ENCODE measurements at places on chromosomes 5 and 9.
A peak's percentile ranks its signal among the peaks of the same experiment; 100 is the strongest.

DNA sequence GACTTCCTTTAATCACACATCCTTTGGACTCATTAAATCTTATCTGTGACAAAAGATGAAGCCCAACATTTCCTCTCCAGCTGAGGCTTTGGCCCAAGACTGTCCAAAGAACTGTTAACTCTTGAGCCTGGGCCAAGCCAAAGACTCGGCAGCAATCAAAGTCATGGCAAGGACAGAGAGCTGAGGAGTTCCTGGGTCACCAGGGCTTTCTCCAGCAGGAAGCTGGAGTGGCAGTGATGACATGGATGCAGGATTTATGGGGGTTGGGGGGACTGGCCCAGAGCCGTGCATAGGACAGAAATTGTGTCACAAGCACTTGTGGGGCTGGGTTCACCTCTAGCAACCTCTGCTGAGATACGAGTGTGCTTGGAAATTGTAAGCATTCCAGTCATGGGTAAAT is 440.3 kb downstream of the PLK2 start:
- DNase-seq, result no peak

- DNase-seq, result no peak
These were observed 20.3 kb downstream of the ANXA2R start for GRCh38 chr5:43019614-43020398.

DNA sequence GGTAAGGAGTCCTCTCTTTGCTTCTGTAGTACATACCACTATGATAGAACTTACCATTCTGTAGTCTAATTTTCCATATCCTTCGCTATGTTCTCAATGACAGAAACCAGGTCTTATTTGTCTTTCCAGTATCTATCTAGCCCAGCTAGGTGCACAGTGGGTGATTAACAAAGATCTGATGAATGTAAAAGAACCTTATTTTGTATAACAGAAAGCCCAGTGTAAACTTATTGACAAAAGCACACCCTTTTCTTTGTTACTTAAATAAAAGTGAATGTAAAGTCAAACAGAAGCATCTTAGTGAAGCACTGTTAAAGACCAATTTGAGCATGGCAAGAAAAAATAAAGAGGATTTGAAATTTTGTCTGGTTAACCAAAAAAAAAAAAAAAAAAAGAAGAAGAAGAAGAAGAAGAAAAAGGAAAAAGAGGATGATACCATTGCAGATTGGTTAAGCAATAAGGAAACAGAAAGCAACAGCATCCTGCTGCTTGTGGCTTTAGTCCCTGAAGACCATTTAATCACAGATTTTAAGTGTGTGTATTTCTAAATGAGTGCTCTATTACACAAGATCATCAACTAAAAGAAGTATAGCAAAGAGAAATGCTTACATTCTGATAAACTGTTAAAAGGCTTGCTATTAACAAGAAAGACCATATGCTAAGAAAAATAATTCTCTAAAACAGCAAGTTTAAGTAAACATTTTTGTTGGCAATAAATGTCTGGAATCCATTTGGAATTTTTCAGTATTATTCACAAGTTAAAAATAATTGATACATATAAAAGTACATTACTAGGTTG is 21.2 kb downstream of the MEGF9 start:
- DNase-seq, result peak; percentile 56

- DNase-seq, result no peak
These were observed 188.5 kb downstream of the PAPPA start for GRCh38 chr9:116342061-116342460.

DNA sequence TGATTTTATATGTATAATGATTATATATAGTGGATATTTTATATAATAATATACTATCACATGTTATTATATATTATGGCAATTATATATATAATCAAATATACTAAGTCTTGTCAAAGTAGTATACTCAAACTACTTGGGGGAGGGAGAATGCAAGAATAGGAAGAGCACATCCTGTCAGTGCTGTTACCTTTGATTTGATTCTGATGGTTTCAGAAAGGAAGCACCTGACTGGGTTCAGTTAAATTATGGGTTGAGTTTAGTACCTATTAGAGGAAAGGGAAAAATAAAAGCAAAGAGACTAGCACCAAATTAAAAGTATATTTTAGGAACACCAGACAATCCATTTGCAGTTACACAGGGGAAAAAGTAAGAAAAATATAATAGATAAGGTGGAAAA is 107.6 kb downstream of the GRIA1 start:
- no peak for DNase-seq

- no peak for DNase-seq
These were observed 67.7 kb downstream of the SYK start for GRCh38 chr9:90869361-90869760.

DNA sequence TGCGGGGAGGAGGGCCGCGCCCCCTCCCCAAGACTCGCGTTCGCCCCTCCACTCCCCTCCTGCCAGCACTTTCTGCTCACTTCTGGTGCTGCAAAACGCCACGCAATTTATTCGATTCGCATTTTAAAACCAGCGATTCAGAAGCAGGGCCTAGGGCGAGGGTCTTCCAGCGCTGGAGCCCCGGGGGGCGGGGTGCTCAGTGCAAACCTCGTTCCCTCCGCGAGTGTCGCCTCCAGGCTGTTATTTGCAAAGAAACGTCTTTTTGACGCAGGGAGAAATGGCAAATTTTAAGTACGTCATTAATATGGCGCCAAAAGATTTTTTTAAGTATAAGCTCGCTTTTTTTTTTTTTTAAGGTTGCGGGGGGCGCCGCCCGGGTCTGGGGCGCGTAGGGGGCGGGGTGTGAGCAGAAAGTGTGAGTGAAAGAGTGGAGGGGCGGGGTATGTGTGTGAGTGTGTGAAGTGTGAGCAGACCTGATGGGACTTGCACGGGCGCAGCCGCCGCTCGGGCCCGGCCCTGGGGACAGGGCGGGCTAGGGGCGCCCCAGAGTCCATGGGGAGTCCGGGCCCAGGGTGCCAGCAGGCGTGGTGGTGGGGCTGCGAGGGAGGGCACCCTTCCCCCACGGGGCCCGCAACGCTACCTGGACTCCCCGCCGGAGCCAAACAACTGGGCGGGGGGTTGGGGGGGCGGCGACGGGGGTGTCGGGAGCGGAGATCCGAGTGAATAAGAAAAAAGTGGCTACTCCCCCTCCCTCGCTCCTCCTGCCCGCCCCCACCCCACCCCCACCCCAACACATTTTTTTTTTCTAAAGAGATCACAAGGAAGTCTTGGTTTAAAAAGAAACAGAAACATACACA is at the start of gene JADE2:
Gene JADE2, plus strand, starts transcription at position 845 of the 857 bp plus-strand sequence. CDS start 10,188 bp downstream, outside the sequence.
- DNase-seq, result no peak

DNA sequence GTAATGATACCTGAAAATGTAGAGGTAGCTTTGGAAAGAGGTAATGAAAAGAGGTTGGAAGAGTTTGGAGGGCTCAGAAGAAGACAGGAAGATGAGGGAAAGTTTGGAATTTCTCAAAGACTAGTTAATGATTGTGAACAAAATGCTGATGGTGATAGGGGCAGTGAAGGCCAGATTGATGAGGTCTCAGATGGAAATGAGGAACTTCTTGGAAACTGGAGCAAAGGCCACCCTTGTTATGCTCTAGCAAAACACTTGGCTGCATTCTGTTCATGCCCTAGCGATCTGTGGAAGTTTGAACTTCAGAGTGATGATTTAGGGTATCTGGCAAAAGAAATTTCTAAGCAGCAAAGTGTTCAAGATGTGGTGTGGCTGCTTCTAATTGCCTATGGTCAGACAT is 161.2 kb upstream of the SPEF2 start:
- DNase-seq, result no peak

GRCh38 chr9:8732367-8733075 is 932.9 kb upstream of the DMAC1 start:
- DNase-seq, result no peak

GRCh38 chr9:91411096-91411771 is 12.4 kb downstream of the NFIL3 start:
- no peak for DNase-seq

DNA sequence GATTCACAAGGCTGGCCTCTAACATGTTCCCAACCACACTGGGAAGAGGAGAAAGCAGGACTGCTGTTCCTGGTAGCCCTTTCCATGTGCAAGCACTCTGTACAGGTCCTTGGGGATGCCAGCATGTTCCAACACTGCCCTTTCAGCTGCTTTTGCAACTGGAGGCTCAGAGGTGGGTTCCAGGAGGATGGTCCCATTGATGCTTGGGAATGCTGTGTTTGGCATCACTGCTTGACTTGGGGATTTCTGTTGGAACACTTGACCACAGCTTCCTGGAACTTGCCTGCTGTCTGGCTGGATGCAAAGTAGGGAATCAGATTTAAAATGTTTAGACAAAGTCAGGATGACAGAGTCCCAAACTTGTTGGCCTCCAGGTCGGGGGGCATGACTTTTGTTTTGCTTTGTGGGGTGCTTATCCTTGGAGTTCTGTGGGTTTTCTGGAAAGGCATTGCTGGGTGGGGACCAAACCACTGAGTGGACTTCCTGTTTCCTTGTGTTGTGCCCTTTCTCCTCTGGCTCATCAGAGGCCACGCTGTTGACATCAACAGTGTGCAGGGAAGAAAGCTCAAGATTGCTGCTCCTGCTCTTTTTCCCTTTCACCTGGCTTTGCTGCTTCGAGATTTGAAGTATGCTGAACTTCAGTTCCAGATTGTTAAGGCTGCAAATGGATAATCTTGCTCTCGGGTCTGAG is 148.5 kb upstream of the RPS23 start:
- DNase-seq, result no peak

GRCh38 chr5:32542216-32543059 is 42.9 kb upstream of the SUB1 start:
- DNase-seq, result no peak

- no peak for DNase-seq
These were observed 4.3 kb upstream of the DHFR start for GRCh38 chr5:80659106-80659505.

DNA sequence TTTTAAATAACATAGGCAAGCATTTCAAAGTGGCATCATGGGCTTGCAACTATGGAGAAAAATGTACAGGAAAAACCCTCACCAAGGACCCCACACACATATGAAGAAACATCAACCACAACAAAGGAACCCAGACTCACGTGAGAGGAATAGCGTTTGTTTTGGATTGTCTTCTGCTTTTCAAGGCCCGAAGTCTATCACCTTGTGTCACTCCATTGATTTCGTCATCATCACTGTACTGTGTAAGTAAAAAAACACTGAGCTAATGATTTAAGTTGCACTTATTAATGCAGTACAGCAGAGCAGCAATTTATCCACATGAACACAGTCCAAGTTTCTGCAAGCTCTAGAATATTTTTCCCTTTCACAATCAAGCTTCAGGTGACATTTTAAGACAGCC is 72.4 kb downstream of the HABP4 start:
- no peak for DNase-seq

GRCh38 chr5:135318037-135318436 is 81.0 kb downstream of the MACROH2A1 start:
- DNase-seq, result no peak

DNA sequence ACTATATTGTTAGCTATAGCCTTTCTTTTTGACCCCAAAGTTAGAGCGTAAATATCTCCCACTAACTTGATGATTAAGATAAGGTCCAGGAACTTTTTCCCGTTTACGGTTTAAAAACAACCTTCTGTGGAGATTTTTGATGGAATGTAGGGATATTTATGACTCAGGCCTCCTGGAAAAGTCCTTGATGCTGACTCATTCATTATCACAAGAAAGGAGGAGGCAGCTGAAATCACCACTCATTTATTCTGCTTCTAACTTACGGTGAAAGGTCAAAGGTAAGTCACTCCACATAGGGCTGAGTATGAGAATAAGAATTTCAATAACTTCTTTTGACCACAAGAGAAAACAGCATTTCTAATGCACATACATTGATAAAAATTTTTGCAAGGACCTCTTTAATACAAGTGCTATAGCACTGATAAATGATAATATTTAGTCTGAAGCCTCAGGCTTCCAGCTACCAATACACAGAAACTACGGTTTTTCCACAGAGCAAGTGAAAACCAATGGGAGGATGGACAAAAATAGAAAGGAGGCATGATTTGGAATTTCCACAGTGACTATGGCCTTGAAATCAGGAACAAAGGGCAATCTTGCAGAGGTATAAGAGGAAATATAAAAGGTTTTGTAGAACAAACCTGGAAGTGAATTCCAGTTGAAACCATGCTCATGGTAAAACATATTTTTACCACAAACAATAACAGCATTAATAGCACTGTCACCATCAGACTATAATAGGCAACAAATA is 146.5 kb downstream of the PPP2R2B start:
- peak; percentile 53 for DNase-seq

DNA sequence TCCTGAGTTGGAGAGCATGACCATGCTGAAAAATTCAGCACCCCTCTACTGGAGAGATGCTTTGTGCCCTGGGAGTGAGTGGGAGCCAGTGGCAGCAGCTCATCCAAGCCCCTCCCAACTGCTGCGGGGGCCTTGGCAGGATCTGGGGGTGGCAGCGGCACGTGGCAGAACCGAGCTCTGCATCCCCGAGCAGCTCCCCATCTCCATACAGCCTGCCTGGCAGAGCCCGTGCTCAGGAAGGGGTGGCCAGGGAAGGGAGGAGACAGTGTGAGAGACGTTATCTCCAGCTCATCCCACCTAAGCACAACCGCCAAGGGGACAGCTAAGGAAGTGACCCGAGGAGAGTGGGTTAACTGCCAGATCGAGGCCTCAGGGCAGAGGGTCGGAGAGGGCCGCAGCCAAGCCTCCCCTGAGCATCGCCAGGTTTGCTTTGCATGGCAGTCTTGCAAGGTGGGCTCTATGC is 17.2 kb upstream of the DPM2 start:
- DNase-seq, result no peak

GRCh38 chr9:70259512-70259802 is 679 bp downstream of the SMC5 start:
- no peak for DNase-seq

GRCh38 chr5:140966293-140967225 is at the start of gene PCDHAC2:
Gene PCDHAC2, plus strand, starts transcription at chr5:140966476. Its CDS starts 291 bp downstream, at chr5:140966767.
- DNase-seq, result no peak

DNA sequence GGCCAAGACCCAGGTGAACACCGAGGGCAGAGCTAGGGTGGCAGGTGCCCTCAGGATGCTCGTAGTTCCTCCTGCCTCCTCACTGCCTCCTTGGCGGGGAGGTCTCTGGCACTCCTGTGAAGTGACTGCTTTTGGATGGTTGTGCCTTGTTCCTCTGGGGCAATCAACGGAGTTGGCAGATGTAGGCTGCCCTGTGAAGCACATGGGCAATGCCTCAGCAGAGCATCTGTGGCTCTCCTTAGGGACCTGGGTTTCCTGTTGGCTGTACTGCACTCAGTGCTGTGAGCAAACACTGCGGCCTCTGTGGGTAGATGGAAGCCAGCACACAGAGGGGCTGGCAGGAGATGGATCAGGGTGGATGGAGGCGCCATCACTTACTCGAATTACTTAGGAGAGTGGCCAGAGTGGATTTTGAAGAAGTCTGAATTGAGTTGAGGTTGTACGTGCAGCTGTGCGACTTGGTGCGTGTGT is 71.4 kb upstream of the COL5A1 start:
- DNase-seq, result no peak

- DNase-seq, result no peak
These were observed 5.4 kb upstream of the ALDH1B1 start for GRCh38 chr9:38387066-38387465.

- DNase-seq, result no peak
These were observed 172.0 kb downstream of the NSG2 start for GRCh38 chr5:174217527-174217926.

DNA sequence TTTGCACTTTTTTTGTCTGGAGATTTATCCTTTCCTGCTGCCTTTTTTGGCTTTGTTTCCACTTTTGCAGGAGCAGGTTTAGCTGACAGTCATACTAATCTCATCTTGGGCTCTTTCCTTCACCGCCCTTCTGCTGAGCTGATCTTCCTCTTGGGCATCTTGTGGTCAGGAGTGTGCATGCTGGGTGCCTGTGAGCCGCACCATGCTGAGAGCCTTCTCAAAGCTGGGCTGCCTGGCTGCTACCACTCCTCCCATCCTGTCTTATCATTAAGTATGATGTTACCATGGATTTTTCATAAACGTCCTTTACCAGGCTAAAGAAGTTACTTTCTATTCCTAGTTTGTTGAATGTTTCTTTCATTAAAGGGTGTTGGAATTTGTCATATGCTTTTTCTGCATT is 49.5 kb upstream of the MCCC2 start:
- no peak for DNase-seq
